ENCODE measurements at places on chromosomes 4 and X.

- DNase-seq = no peak
Measured at GRCh38 chr4:106336618-106337017, 20.3 kb downstream of the AIMP1 start.

GRCh38 chr4:180766944-180767729 lies 1476.1 kb upstream of the TENM3 start:
- DNase-seq = no peak

DNA sequence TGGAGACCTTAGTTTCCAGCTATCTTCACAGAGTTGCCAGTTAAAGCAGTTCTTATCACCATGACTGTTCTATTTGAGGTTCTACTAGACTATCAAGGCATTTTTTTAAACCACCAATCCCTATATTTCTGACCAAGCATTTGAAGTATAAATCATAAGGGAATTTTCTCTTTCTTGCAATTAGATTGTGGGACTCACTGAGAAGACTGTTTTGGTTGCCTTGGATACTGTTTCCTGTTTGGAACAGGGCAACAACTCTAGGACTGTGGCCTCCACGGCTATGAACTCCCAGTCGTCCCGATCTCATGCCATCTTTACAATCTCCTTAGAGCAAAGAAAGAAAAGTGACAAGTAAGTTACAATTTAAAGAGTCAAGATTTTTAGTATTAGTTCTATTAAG lies 11.8 kb downstream of the KIF4A start:
- DNase-seq = no peak

DNA sequence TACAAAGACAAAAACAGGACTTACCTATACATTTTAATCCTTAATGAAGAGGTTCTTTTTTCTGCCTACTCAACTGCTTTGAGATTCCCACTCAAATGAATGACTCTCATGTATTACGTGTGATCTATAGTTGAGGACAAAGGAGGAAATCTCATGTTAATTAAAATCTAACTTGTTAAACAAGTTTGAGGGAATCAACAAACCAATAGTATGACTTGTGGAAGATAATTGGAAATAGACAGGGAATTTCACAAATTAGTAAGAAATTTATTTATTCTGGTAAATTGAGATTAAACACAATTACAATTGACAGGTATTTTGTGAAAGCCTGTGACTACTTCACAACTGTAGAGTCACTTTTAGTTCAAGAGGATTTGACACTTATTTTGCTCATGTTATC lies at the start of gene TMPRSS11D:
TSS of gene TMPRSS11D (minus strand) at position 101 of the 400 bp plus-strand sequence. CDS start at position 32, 69 bp downstream.
- DNase-seq = no peak

- DNase-seq = no peak
Measured at GRCh38 chr4:105272002-105272401, 125.3 kb downstream of the TET2 start.

GRCh38 chr4:123878976-123879375 lies 482.4 kb downstream of the SPRY1 start:
- DNase-seq = no peak

DNA sequence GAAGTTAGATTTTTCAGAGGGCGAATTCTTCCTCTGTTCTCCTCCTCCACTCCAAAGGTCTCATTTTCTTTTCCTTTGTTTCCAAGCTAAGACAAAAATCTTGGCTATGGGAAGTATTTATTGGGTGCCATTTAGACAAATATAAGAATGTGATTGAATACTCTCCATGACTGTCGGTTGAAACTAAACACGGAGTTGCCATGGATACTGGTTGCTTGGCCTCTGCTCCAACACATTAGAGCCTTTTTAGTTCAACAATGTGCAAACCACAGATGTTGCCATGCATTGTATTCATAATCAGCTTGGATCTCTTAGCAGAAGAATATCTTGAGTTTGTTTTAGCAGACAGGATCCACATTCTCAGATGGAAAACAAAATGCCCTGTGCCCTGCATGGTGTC lies 366.5 kb upstream of the LCORL start:
- no peak for DNase-seq

DNA sequence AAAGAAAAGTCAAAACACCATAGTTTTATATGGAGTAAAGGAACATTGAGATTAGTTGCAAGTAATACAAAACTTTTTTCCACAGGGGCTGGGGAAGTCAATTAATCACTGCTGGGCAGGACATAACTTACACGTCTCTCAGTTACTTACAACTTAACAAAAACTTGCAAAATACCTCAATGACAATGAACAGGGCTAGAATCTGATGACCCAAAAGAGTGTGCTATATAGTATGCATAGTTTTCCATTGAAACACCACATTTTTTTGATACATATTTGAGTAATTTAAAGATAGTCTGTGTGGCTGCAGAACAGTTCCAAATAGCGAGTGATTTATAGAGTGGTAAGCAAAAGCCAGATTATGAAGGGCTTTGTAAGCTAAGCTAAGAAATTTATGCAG lies 172.3 kb upstream of the TRPC5 start:
- no peak for DNase-seq

DNA sequence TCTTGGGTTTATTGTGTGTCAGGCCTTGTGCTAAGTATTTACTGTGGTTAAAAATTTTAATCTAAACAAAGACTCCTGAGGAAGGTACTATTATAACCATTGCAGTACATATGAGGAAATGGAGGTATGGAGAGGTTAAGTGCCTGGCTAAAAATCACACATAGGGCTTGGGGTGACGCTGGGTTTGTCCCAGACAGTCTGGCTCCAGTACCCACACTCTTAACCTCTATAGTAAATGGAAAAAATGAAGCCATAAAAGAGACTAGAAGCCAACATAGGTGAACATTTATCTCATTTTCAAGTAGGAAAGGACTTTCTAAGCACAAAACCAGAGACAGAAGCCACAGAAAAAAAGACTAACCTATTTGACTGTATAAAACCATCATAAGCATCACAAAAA lies 1.9 kb downstream of the FOXP3 start:
- no peak for DNase-seq

- DNase-seq = no peak
Measured at GRCh38 chrX:34053931-34054330, 78.2 kb downstream of the FAM47A start.

GRCh38 chrX:108735679-108736508 lies 469 bp downstream of the IRS4 start:
- no peak for DNase-seq

DNA sequence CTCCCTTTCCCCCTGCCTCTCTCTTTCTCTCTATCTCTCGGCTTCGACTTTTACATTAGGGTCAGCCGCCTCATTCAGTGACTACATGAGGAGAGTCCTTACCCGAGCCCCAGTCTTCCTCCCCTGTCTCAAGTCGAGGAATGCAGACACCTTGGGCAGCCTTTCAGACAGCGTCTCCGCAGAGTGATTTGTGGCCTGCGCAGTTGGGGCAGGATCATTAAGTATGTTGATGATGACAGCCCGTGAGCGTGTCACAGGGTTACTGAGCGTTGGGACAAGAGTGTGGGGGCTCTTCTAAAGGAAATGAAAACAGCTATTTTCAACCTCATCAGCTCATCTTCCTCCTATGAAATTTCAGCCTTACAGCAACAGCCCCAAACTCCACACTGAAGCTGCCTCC lies 312.1 kb upstream of the GATB start:
- DNase-seq = no peak

DNA sequence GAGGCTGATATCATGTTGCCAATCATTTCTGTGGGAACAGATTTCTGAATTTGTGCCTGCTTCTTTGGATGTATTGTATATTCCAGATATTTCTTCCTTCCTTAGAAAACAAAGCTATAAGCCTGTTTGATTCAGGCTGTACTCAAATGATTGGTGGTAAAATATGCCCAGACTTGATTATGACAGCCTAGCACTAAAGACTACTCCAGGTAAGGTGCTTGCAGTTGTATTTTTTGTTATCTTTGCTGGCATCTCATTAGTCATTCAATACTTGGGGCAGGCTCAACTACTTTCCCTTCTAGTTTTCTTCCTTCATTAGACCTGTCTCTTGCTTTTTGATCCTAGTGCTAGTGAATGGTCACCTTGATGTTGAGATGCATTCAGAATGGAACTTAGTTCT lies 90.6 kb downstream of the ZNF518B start:
- DNase-seq = no peak

DNA sequence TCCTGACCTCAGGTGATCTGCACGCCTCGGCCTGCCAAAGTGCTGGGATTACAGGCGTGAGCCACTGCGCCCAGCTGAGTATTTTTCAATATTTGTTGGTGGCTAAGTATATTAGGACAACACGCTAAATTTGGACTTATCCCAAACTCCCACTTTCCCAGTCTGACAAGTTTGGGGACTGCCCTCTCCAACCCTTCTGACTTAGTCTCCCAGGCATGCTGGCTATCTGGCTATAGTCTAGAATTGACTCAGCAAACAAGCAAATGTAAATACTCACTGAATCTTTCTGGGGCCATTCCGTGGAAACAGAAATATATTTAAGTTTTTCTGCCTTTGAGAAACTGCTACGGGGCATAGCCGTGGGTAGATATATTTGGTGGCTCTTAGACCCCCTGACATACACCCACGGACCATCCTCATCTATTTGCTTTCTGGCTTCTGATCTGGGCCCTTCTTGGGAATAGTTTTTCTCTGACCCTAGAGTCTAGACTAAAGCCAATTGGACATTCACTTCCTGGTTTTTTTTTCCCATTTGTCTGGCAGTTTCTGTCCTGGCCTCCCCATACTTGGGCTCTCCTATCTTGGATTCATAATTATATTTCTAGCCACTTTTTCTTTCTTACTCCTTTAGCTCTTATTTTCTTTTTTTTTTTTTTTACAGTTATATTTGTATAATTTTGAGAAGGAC lies 11.3 kb upstream of the DOCK11 start:
- no peak for DNase-seq

DNA sequence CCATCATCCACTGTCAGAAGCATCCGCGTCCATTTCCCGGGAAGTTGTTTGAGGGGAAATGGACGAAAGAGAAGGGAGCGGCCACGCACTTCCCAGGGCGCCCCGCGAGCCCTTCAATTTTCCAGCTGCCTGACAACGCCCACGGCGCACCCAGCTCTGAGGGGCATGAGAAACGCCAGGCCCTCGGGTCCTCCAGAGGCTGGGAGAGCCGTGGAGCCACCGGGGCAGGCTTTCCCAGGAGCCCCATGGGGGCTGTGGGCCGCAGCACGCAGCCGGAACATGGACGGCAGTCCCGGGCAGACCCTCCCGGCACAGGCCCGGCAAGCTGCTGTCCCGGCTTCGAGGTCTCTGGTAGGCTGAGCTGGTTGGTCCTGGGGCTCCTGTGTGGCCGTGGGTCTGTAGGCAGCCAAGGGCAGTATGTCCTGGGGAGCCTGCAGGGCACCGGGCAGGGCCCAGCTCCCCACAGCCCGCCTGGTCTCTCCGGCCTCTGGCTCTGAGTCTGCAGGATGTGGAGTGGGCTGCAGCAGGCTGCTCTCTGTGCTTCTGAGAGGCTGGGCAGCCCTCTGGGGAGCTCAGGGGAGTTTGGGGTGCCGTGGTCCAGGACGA lies 115.2 kb downstream of the FAM53A start:
- DNase-seq = no peak

DNA sequence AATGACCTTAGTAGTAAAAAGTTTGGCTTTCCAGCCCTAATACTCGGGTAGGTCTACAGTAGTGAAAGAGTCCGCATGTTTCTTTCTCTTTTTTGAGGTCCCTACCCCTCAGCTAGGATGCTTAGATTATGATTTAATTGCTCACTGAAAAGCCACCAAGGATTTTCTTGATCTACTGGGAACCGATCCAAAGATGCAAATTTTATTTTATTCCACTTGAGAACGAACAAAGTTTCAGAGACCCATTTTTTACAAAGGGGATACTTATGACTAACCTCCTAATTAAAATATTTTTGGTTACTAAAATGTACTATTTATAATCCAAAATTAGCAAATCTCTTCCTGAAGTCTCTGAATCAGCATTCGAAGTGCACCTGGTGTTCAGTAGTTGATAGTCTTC lies 14.3 kb upstream of the PDHA2 start:
- DNase-seq = no peak

DNA sequence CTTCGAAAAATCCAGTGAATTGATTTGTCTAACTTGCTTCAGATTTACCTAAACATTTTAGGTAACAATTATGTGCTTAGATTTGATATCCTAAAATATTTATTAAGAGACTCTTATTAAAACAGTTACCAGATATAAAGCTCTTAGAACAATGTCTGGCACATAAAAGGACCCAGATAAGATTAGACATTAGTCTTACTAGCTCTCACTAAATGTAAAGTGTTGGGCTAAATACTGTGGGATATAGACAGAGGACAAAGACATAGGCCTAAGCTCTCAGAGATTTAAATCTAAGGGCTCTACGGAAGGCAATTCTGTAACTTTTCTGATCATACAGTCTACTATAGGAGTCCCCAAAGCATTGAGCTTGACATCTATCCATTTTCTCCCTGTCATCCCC lies 94.4 kb upstream of the TRPC3 start:
- DNase-seq = no peak

DNA sequence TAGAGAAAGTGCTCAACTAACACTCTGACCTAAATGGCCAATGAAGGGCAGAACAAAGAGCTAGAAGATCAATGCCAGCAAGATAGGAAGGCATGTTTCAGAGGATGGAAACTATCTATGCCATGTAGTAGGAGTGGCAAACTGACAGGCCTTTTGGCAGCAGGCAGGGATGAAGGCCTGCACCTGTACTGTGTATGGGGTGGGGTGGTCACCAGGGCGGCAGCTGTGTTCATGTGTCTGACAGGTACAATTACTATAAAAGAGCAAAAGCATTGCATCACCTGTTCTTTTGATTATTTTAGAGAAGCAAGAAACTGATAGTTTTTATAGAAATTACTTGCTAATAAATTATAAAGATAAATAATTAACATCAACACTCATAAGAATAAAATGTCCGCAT lies 239.1 kb downstream of the CAMK2D start:
- DNase-seq = no peak

DNA sequence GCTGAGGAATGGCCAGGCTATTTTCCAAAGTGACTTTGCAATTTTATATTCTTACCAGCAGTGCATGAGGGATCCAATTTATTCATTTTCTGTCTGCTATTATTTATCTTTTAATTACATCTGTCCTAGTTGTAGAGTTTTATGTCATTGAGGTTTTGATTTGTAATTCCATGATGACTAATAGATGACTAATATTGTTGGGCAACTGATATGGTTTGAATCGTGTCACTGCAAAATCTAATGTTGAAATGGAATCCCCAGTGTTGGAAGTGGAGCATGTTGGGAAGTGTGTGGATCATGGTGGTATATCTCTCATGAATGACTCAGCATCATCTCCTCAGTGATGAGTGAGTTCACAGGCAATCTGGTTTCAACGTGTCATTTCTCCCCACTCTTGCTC lies 201.5 kb downstream of the TBX22 start:
- no peak for DNase-seq

Data from CD4-positive, alpha-beta T cell treated with Interleukin-10 for 1 hour (primary cell).